ENCODE measurements at places on chromosomes 12 and 14.

DNA sequence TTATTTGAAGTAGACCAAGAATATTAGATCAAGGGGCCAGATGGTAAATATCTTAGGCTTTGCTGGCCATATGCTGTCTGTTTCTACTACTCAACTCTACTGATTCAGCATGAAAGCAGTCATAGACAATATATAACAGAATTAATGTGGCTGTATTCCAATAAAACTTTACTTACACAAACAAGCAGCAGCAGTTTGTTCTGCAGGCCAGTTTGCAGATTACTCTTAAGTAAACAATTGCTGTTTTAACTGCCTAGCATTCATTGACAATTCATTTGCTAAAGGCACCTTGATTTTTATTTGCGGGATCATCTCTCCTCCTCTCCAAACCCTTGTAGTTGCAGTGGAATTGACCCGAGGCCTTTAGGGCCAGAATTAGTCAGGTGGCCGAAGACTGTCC lies 94.1 kb upstream of the GARIN6 start:
- no peak for DNase-seq

DNA sequence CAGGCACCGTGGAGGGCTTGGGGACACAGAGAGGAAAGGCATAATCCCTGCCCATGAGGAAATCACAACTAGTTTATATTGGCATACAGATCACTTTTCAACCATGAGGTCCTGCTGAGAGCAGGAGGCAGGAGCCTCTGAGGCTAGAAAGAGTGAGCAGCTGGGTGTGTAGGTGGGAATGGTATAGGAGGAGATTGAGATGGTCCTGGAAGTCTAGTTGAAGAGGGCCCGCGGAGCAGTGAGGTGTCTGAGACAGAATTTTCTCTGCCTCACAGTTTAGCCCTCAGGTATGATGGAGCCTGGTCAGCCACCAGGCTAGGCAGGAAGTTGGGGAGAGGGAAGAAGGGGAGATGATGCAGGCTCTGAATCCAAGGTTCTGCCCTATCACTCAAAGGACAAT lies 54.7 kb upstream of the JDP2 start:
- DNase-seq: no peak

GRCh38 chr14:69957986-69958385 lies 78.8 kb downstream of the SMOC1 start:
- no peak for DNase-seq

GRCh38 chr12:124218243-124218560 lies 76.7 kb upstream of the RFLNA start:
- DNase-seq: no peak

GRCh38 chr12:42918443-42918842 lies 328.9 kb upstream of the PRICKLE1 start:
- no peak for DNase-seq

DNA sequence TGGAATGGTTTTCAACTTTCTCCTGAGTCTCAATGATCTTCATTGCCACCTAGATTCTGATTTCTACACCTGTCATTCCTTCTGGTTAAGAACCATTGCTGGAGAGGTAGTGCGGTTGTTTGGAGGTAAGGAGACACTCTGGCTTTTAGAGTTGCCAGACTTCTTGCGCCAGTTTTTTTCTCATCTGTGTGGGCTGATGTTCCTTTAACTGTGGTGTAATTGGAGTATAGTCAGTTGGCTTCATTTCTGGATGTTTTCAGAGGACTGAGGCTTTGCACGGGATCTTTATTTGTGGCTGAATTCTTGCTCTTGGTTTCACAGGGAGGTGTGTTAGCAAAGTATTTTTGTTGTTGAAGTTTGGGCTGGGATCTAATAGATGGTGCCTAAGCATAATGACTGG lies 5.7 kb upstream of the CLEC4D start:
- no peak for DNase-seq

DNA sequence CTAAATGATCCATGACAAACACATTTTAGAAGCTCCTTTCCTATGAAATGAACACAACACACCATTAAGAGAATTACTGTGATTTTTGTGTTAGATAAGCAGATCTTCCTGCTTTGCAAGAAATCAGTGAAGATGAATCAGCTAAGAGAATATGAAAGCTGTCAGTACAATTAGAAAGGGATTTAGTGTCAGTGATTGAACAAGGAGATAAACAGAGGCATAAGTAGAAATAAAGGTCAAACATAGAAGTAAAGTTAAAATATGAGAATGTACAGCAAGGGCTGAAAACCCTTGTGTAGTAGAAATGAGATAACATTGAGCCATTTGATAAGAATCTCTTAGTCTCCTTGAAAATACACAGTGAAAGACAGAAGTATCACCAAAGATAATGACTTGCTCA lies 21.4 kb upstream of the SLC16A7 start:
- no peak for DNase-seq

GRCh38 chr12:117567644-117568216 lies 206.3 kb upstream of the NOS1 start:
- no peak for DNase-seq
